ENCODE measurements at places on chromosomes 5 and 9.

DNA sequence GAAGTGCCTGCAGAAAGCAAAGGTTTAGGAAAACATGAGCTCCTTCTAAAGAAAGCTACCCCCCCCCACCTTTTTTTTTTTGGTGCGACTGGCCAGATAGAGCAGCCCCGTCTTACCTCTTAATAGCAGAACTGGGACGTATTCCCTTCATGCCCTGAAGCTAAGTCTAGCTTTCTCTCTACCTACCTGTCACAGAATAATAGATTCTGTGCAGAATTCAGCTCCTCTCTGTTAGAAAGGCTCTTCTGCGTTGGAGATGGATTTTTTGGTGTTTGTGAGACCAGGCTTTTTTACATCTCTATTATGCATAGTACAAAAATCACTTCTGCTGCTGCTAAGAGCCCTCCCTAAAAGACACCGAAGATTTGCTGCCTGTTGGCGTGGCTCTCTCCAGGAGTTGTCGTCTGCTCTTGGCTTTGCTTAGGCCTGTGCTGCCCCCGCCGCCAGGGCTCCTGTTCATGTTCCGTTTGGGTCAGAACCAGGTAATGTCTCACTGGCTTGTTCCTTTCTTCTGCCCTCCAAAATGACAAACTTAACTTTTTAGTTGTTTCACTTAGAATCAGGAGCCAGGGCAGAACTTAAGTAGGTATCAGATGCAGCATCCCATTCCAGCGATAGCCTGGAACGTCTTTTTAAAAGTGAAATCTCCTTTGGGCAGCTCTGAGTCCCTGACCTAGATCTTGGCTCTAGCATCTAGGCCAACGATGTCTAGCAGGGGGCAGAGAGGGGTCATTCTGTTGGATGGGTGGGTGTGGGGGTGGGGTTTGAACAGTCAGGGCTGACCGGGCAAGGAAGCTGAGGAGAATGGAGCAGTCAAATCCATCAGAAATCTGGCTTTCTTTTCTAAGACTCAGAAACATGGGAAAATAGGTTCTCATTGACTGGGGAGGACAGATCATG is 2.5 kb downstream of the TRIO start:
- no peak for DNase-seq

DNA sequence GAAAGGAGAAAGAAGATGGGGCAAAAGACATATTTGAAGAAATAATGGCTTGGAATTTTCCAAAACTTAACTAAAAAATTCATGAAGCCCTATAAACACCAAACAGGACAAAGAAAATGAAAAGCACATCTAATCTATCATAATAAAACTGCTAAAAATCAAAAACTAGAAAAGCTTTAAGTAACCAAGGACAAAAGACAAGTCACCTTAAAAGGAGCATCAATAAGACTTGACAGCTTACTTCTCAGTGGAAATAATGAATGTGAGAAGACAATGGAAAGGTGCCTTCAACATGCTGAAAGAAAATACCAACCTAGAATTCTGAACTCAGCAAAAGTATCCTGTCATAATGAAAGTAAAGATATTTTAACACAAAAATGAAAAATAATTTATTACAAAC is 27.0 kb downstream of the GTF3C4 start:
- DNase-seq = no peak

DNA sequence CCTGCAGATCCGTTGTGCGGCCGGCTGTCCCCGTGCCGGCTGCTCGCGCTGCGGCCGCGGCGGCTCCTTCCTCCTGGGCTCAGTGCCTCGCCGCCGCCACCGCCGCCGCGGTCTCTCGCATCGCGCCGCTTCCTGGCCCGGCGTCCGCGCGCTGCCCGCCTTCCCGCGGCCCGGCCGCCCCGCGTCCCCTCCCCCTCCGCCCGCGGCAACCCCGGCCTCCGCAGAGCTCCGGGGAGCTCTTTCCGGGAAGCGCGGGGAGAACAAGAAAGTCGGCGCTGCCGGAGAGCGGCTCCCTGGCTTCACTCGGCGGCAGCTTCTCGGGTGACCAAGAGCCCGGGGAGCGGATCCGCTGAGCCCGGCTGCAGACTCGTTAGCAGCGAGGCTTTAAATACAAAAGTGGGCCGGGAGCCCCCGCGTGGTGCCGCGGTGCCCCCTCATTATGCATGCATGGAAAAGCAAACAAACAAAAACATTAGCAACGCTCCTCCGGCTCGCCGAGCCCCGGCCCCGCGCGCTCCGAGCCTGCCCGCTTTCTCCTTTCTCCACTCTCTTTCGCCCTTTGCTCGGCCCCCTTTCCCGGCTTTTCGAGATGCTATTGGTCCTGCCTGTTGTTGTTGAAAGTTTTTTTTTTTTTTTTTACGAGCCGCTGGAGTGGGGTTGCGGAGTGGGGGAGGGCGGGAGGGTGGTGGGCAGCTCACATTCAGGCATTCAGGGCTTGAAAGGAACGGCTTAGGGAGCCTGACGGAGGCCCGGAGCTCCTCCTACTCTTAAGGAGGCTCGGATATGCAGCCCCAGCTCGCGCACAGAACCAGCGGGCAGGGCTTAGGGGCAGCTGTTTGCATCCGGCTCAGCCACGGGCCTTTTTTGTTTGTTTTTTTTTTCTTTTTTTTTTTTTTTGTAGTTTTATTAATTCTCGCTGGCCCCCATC is at the start of gene GAS1:
GAS1 (minus strand) TSS at position 361 of the 928 bp plus-strand sequence. CDS start 727 bp downstream, outside the sequence.
- peak; percentile 78 for DNase-seq

DNA sequence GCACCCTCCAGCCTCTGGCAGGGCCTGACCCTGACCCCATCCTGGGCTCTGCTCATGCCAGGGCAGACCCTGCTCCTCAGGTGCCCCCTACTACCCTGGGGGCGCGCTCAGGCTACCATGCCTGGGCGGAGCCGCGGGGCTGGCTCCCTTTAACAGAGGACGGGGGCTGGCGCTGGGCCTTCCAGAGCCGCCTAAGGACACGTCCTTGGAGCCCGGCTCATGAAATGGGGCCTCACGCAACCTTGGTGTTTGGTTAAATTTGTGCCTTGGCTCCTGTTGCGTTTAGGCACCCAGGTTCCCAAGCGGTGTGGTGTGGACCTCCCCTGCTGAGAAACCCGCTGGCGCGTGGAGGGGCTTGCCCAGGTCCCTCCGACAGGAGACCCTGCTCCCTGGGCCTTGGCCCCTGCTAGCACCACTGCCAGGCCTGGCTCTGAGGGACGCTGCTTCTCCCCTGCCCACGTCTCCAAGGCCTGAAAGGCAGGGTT is 3.4 kb upstream of the EHMT1 start:
- DNase-seq = no peak

GRCh38 chr5:80481019-80481893 is 6.6 kb upstream of the FAM151B start:
- DNase-seq = no peak

- DNase-seq = peak; percentile 18
Measured at GRCh38 chr9:130579738-130580463, 524 bp downstream of the FUBP3 start.

- no peak for DNase-seq
Measured at GRCh38 chr9:89790542-89791109, 185.8 kb downstream of the GADD45G start.

GRCh38 chr5:124337996-124338395 is 408.4 kb downstream of the ZNF608 start:
- no peak for DNase-seq

GRCh38 chr5:32096891-32097595 is 77.1 kb downstream of the GOLPH3 start:
- DNase-seq = no peak

DNA sequence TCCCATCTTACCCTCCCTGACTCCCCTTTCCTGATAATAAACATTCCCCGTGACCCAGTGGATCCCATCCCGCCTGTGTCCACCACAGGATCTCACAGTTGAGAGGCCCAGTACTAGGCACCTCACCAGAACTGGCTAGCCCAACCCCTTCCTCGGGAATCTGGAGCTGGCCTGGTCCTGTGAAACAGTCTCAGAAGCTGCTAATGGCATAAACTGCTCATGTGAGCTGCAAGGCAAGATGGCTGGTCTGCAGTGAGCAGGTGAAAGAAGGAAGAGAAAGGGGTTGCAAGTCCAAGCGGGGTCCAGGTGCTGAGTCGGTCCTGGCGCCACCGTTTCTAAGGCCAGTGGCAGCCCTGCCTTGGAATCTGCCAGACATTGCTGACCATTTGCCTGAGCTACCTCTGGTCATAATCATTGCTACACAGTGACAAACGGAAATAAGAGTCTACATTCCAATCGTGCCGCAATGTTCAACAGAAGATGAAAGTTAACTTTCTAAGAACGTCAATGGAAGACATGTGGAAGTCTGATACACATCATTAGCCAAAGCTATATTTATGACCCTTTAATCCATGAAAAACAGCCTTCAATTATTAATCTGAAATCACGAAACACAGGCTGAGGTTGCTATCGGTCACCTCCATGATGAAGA is 33.7 kb downstream of the DNAH5 start:
- DNase-seq = no peak

DNA sequence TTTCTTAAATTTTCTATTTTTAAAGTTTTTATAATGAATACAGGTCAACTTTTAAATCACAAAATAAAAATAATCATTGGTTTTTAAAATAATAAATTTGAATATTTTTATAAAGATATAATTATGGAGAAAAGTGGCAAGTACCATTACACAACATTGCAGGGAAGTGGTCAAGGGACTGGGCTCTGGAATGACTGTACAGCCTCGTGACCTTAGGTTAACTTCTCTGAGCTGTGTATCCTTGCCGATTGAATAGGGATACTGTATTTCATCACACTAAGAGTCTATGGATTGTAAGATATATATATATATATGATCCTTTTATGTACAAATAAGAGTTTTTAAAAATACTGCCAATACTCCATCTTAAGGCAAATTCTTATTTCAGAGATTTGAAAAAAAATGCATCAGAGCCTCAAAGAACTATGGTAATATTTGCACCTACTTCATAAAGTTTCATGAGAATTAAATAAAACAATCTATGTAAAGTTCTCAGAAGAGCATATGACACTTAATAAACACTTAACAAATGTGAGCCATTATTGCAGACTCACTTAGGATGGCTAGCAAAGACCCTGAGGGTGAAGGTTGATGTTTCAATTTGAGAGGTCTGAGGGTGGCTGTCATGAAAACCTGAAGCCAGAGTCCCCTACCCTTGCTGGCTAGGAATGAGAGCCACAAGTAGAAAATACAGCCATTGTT is 136.5 kb downstream of the CCDC192 start:
- DNase-seq = no peak

GRCh38 chr5:80141147-80141671 is 106.1 kb downstream of the THBS4 start:
- DNase-seq = no peak

DNA sequence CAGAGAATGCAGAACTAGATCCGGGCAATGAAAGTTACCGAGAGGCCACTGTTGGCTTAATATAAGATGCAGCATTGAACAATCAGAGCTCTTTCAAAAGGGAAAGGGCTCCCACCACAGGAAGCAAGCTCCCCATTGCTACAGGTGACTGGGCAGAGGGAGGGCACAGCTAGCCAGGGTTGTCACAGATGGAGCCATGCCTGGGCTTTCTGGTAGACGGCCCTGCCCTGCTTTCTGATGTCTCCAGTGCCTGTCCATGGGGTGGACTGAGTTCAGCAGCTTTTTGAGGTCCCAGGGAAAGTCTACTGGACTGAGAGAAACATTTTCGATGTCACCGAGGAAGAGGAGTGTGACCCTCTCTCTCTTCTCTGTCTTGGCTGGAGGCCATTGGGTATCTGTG is 14.1 kb downstream of the RGS3 start:
- no peak for DNase-seq

DNA sequence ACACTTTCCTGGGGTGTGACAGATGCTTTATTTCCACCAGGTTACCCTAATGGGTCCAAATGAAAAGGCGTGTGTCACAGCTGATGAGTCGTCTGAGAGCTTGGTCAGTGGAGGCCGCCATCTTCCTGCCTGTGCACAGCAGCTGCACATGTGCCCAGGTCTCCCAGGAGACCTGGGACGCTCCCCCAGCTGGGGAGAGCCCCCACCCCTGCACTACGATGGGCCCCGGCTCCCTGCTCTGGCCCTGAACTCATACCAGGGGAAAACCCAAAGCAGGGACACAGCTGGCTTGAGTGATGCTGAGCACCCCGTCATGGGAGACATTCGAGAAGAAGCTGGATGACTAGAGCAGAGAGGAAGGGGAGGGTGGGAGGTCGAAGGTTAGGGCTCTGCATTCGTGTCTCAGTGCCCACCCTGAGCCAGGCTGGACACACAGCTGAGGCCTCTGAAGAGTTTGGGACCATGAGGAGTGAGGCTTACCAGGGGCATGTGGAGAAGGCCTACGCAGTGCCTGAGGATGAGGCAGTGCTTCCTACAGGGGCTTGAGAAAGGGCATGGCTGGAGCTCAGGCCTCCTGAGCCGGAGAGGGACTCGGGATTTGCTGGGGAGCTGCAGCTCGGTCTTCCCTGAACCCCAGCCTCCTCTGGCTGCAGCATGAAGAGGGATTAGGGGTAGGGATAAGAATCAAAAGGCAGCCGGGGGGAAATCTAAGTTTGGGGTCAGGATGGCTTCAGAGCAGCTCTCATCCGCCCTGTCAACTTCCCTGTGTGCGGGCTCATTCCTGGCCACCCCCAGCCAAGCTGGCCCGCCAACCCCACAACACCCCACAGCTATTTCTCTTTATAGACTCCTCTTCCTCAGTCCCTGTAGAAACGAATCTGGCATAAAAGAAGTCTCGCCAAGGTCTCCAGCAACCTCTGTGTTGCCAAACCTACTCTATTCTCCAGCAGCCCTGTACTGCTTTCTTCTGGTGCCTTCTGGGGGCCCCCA is 42.2 kb upstream of the RNU6ATAC start:
- no peak for DNase-seq

Measured in T-helper 1 cell (primary cell).